ENCODE measurements at places on chromosomes 12 and 14. TPM values are rescaled to one million over a fixed set of nuclear protein-coding genes. Genes with fewer than 3 reads are reported as not detected.
A peak's percentile ranks its signal among the peaks of the same experiment; 100 is the strongest.

The UNC79 gene
- polyA plus RNA-seq: 0.15 TPM

GRCh38 chr12:64007853-64008252, 163.4 kb downstream of the SRGAP1 start:
- DNase-seq: no peak

DNA sequence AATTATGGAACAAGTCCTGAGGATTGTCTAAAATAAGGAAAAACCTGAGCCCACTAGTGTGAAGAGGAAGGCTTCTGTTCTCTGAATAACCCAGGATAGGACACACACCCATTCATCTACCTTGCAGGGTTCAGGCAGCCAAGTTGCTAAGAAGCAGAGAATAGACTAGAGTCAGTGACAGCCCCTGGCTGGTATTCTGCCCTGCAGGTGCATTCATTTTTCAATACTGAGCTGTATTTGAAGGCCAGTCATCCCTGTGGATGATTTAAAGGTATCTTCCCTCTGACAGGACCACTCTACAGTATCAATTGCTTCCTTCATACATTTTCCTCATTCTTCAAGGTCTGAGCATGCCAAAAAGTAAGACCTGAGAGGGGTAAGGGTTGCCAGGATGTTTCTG, 22.9 kb downstream of the WNT5B start:
- peak; percentile 10 for DNase-seq

- peak; percentile 68 for DNase-seq
Measured at GRCh38 chr12:119673634-119674033, 5.7 kb downstream of the PRKAB1 start.

DNA sequence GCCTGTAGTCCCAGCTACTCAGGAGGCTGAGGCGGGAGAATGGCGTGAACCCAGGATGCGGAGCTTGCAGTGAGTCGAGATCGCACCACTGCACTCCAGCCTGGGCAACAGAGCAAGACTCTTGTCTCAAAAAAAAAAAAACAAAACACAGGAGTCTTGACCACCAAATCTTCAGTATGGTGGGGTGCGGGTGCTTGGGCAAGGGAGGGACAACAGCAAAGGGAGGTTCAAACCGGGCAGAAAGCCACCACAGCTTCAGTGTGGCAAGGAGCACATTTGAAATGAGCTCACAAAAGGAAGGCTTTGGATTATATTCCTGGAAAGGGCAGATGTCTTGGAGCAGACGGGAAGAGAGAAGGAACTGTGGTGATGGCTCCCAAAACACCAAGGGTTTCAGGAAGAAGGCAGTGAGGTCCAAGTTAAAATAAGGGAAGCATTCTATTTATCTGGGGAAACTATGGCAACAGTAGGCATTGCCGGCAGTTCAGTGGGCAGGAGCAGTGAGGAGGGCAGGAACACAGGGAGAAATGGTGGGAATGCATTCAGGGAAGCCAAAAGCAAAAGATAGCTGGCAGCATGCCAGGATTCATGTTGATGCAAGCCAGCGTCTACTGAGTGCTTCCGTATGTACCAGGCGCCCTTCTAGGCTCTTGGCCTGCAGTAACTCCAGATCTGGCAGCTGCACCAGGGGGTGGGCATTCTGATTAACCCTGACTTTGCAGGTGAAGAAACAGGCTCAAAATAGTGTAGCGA, 51.0 kb upstream of the SRSF5 start:
- DNase-seq: peak; percentile 92

The LRP1 gene
- polyA plus RNA-seq: 11.4 TPM

The DRAM1 gene
- polyA plus RNA-seq: 15.3 TPM

The KERA gene
- not detected for polyA plus RNA-seq

DNA sequence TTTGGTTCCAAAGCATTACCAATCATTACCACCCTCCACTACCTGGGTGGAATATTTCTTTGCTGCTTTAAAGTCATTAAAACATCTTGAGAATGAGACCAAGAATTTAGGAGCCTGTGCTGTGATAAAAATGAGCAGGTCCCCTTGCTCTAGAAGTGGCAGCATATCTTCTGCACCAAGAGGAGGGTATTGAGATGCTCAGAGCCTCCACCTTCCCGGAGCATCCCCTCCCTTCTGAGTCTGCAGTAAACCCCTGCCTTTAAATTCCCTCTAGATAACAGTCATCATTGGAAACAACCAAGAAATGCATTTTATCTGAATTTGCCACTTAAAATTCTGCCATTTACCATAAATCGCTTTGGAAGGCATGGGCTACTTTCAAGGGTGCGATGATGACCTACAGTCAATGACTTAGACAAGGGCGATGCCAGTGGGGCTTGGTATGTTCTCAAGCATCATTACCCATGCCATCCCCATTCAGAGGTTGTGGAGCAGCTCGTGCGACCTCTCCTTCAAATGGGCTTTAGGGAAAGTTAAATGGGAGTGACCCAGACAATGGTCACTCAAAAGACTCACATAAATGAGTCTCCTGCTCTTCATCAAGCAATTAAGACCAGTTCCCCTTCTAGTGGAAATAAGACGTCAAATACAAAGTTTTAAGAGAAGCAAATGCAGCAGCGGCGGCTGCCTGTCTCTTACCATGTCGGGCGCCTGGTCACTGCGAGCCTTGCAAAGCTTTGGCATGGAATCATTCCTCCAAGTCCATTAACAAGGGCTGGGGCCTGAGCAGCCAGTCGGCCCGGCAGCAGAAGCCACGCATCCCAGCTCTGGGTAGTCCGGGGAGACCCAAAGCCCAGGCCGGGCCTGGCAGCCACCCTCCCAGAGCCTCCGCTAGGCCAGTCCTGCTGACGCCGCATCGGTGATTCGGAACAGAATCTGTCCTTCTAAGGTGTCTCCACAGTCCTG, 334.5 kb downstream of the TMEM121 start:
- peak; percentile 40 for DNase-seq

DNA sequence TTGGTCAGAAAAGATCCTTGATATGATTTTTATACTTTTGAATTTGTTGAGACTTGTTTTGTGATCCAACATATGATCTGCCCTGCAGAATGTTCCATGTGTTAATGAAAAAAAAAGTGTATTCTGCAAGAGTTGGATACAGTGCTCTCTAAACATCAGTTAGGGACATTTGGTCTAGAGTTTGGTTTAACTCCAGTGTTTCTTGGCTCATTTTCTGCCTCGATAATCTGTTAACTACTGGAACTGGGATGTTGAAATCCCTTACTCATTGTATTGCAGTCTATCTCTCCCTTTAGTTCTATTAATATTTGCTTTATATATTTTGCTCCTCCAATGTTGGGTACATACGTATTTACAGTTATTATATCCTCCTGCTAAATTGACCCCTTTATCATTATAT, 18.3 kb upstream of the TXNRD1 start:
- DNase-seq: no peak

DNA sequence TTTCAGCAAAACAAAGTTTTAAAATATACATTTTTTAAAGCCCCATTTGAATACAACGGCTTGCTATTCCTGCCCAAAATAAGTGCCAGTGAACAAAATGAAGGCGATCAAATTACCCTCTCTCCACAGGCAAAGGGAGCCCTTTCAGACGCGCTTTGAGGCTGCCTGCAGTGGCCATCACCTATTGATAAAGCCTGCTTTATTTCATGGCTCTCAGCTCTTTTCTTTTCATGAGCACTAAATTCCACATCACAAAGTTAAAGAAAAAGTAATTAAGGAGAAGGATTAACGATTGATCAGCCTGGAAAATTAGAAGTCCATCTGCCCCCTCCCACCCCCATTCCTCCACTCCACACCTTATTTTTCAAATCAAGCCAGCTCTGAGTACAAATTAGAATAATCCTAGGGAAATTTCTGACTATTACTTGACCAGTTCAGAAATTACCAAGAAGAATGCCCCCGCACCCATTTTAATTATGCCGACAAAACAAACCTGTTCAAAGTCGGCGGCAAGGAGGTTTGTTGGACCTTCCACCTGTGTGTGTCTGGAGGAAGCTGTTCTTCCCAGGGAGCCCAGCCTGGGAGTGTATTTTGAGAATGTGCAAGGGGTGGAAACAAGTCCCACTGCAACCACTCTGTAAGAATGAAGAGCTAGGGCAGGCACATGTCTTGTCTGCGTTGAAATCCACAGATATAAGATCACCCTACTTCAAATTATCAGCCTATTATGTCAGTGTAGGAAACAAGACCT, 64.2 kb upstream of the RIC8B start:
- no peak for DNase-seq

DNA sequence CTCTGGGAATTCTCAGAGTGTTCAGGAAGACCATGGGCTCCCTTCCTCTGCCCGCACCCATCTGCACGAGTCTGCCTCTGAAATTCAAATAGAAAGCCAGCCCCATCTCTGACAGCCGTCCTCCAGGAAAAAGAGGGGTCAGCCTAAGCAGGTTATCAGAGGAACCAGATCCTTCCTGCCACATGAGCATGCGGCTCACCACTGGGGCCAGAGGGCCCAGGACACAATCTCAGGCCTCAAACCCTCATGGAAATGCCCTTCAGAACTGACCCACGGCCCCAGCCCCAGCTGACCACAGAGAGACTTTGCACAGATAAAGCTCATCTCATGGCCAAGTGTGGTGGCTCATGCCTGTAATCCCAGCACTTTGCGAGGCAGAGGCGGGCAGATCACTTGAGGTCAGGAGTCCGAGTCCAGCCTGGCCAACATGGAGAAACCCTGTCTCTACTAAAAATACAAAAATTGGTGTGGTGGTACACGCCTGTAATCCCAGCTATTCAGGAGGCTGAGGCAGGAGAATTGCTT, 23.2 kb downstream of the PXN start:
- no peak for DNase-seq

The TAS2R14 gene
- not detected for polyA plus RNA-seq

- DNase-seq: no peak
Measured at GRCh38 chr14:64960762-64961276, 11.3 kb downstream of the RAB15 start.

The MEG3 gene
- polyA plus RNA-seq: 18.0 TPM

The GNG2 gene
- polyA plus RNA-seq: 18.4 TPM

The OTOGL gene
- polyA plus RNA-seq: not detected

DNA sequence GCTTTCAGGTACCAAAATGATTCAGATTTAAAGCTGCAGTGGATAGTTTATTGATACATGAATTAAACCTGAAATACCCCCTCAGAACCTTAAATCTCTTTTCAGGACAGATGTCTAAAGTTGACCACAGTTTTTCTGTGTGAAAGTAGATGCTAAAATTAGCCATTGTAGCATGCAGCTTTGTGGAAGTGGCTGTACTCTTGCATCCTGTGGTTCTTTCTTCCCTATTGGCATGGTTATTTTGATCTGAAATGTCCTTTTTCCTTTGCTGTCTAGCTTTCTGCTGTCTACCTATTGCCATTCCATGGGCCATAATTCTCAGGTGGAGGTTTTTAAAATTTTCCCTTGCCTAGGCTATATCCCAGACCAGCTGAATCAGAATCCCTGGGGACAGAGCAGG, 455.6 kb downstream of the ZFP36L1 start:
- no peak for DNase-seq
